ENCODE measurements at places on chromosomes 6 and 20.

DNA sequence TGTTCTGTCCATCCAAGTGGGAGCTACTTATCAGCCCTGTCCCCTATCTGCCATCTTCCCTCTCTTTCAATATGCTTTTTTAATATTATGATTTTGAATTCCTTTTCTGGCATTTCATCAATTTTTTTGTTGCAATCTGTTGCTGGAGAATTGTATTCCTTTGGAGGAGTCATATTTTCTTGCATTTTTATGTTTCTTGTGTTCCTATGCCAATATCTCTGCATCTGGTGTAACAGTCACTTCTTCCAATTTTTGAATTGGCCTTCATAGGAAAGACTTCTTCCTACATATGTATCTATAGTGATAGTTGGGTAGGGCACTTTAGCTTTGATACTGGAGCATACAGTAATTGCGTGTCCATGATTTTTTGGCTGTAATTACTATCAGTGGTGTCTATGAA, 70.1 kb downstream of the ZC2HC1B start:
- DNase-seq = no peak

- no peak for DNase-seq
Measured at GRCh38 chr20:57835588-57836455, 126.0 kb upstream of the PMEPA1 start.

GRCh38 chr6:53630533-53631226, 34.9 kb downstream of the KLHL31 start:
- DNase-seq = no peak

DNA sequence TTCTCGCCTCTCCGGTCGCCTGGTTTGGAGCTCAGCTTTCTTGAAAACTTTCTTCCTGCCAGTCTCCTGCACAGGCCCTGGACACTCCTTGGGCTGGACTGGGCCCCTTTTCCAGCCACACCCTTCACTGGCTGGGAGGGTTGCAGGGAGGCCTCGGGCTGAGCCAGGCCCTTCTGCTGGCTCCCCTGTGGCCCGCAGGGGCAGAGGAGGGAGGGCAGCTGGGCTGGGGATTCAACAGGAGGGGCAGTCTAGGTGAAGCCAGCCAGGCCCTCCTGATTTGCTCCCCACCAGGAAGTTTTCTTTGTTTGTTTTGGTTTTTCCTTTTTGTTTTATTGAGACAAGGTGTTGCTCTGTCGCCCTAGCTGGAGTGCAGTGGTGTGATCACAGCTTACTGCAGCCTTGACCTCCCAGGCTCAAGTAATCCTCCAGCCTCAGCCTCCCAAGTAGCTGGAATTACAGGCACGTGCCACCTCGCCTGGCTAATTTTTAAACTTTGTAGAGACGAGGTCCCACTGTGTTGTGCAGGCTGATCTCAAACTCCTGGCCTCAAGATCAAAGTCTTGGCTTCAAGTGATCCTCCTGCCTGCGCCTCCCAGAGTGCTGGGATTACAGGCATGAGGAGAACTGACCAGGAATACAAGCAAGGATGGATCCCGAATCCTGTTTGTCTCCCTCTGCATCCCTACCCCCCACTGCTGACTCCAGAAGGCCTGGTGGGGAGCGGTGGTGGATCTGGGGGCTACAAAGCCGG, 23.5 kb upstream of the CDH22 start:
- DNase-seq = no peak

- DNase-seq = no peak
Measured at GRCh38 chr6:134358320-134358719, 40.4 kb upstream of the SGK1 start.

DNA sequence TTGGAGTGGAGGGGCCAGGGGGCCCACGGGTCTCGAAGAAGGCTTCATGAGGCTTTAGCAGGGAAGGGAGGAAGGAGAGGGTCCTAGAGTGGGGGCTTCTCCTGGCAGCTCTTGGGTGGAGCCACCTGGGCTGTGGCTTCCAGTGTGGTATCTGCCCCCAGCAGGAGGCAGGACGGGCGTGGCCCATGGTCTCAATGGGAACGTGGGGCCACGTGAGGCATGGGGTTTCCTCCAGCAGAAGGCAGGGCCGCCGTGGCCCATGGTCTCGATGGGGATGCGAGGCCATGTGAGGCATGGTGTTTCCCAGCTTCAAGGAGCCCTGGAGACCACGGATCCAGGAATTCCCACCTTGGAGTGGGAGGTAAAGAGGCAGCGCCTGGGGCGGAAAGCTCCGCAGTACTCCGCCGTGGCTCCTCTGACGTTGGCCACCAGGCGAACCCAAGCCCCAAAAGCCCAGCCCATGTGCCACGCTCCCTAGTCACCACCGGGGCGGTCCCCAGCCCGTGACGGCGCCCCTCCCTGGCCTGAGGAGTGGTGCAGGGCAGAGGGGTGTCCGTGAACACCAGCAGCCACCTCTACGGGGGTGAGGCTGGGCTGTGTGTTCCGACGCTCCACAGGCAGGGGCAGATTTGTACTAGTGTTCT, 62.0 kb upstream of the GATA5 start:
- no peak for DNase-seq

DNA sequence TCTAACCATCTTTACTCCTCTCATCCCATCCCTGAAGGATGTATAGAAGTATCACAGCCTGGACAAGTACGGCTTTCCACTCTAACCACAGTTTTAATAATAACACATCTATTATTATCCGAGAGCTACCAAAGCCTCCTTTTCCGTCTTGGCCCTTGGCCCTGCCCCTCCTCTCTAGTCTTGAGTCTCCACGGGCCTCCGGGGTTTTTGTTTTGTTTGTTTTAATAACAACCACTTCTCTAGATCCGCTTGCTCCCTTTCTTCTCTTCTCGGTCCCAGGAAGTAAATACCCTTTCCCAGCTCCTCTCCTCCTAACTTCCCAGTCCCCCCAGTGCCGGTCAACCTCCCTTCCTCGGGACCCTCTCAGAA, 661 bp downstream of the LCA5 start:
- DNase-seq = no peak

- no peak for DNase-seq
Measured at GRCh38 chr6:51552435-51552834, 535.0 kb downstream of the PKHD1 start.

- no peak for DNase-seq
Measured at GRCh38 chr6:72287801-72288200, 334.1 kb upstream of the KCNQ5 start.

- no peak for DNase-seq
Measured at GRCh38 chr6:70520575-70520974, 46.2 kb upstream of the SDHAF4 start.

DNA sequence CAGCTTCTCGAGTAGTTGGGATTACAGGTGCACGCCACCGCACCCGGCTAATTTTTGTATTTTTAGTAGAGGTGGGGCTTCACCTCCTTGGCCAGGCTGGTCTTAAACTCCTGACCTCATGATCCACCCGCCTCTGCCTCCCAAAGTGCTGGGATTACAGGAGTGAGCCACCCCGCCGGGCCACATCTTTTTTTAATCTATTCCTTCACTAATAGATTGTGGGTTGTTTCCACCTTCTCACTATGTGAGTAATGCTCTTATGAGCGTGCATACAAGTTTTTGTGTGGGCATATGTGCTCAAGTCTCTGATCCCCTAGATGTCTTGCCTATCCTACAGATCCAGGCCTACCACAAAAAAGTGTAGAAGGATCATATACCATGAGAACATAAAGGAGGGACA, 30.7 kb downstream of the CARMIL1 start:
- DNase-seq = no peak

DNA sequence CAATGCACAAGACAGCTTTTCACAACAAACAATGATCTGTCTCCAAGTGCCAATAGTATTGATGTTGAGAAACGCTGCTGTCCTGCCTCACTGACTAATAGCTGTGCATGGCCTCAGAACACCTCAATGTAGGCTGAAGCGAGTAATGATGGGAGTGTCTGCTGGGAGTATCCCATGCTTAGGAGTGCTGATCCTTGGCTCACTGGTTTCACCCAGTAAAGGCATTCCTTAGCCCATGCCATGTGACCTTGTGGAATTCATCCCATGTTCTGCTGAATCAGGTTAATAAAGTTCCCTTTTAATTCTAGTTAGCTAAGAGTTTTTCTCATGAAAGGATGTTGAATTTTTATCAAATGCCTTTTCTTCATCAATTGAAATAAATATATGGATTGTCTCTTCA, 3.8 kb upstream of the WFDC12 start:
- no peak for DNase-seq
